ENCODE measurements at places on chromosomes 4 and X.

- DNase-seq, result no peak
These were observed 531.2 kb downstream of the GALNTL6 start for GRCh38 chr4:172344308-172344938.

DNA sequence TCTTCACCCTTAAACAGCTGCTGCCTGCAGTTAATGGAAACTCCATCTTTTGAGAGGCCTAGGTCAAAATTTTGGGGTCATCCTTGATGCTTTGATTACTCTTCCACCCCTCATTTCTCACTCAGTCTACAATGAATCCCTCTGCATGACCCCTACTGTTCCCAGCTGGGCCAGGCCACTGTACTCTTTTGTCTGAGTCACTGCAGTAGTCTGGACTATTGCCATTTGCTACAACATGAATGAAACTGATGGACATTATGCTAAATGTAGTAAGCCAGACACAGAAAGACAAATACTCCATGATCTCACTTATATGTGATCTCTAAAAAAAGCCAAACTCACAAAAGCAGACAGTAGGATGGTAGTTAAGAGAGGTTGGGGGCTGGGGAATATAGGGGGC lies 28.3 kb downstream of the STK32B start:
- no peak for DNase-seq

DNA sequence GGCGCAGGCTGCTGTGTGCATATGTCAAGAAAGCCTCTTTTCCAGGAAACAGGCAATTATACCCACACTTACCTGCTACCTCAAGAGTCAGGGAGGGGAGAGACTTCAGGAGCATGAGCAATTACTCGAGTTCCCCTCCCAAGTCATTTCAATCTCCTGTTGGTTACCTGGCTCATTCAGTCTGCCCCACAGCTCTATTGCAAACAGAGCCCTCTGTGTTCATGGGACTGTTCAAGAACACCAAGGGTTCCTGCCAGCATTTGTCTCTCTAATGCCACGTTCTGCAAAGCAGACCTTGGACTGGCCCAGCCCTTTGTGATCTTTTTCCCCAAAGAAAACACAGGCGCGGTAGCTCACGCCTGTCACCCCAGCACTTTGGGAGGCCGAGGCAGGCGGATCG lies 274.6 kb downstream of the DHRSX start:
- no peak for DNase-seq

- no peak for DNase-seq
These were observed 107.2 kb downstream of the ATP11C start for GRCh38 chrX:139825618-139826017.

GRCh38 chrX:70694339-70695122 lies 214.0 kb downstream of the TEX11 start:
- no peak for DNase-seq

DNA sequence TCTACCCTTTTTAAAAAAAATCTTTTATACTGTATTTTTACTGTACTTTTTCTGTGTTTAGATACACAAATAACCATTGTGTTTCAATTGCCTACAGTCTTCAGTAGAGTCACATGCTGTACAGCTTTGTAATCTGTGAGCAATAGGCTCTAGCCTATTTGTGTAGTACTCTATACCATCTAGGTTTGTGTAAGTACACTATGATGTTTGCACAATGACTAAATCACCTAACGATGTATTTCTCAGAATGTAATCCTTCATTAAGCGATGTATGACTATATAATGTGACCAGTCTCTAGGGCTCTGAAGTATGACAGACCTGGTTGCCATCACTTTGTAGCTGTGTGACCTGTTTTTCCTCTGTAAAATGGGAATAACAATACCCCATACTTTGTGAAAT lies 14.2 kb upstream of the DCAF4L1 start:
- DNase-seq, result no peak

DNA sequence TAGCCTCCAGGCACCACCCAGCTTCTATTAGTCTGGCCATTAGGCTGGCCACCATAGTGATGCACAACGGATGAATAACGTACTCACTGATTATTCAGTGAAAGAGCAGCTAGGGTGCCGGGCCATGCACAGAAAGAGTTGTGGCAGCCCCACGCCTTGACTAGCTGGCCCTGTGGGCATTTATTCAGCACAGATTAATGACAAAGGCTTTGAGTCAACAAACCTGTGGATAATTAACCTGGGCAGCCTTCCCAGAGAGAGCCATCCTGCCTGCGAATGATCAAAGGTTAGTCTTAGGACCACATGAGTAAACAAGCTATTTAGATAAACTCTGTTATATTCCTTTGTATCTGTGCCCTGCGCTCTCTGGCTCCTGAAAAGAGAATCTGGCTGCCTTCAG lies 37.2 kb downstream of the MAP9 start:
- no peak for DNase-seq

Measured in NCI-H1092 (cell line).